ENCODE measurements at places on chromosomes 13 and 19.
A peak's percentile ranks its signal among the peaks of the same experiment; 100 is the strongest.

DNA sequence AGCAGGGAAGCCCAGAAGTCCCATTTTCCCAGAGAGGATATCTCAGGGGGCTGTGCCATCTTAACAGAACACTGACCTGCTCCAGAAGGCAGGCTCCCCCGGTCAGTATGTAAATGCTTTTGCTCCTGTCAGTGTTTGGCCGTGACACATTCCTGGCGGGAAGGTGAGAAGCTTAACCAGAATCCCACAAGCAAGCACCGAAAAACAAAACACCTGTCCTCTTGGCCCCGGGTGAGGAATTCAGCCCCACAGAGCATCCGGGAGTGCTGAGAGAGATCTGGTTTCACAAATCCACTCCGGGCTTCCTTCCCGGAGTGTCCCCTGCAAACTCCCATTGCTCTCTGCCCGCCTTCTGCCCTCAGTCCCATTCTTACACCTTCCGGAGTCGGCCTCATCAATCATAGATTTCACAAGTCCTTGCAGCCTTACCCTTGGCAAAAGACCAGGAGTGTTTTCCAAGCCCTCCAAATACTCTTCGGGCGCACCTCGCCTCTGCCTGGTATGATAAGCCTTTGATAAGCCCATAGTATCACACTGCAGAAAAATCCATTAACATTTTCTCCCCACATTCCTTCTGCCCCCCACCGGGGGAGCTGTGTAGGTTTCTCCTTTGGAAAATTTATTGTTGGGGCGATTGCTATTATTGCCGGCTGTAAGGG is 12.2 kb downstream of the TPM4 start:
- no peak for DNase-seq

DNA sequence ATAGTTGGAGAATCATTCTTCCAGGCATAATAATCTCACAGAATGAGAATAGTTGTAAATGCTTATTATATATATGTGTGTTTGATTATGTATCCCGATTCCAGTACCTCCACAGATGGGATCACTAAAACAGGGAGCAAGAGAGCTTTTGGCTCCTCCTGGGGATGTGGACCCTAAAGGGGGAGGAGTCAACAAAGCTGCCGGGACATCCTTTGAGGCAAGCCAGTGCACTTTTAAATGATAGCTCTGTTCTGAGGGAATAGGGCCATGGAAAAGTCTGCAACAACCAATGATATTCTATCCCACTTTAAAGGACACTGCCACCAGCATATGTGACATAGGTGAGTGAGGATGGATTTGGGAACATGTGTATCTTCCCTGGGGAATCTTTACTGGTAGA is 40.8 kb downstream of the SLITRK5 start:
- no peak for DNase-seq

DNA sequence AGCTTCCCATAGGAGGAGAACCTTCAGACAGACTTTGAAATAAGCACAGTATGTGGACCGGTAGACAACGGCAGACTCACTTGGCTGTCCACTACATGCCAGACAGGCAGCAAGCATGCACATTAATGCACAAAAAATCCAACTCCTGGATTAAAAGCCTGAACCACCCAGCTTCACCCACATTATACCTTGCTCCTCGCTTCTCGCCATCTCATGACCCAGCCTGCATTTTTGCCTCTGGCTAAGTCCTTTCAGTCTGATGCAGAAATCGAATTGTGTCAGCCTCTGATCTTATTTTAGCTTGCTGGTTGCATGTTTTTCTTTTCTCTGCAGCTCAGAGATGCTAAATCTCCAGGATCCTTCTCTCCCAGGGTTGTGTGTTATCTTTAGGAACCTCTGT is 358.7 kb downstream of the RFC3 start:
- no peak for DNase-seq

DNA sequence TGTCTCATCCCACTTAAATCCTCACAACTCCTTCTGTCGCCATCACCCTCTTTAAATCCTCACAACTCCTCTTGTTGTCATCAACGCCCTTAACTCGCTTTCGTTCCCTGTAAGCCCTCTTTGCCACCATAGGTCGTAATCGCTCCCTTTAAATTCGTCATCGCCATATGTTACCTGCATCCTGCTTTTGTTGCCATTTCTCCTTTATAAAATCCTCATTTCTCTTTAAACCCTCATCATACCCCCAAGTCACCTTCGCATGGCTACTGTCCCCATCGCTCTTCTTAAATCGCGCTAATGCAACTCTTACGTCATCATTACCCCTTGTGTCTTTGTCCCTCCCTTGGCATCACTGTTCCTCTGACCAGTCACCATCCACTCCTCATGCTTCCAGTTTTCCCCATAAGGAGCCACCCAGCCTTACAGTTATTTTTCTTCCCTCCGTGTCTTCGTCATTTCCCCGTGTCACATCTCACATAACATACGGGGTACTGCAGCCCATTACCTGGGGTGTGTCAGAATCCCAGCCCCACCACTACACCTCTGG is 539 bp downstream of the PLD3 start:
- DNase-seq = peak; percentile 10

DNA sequence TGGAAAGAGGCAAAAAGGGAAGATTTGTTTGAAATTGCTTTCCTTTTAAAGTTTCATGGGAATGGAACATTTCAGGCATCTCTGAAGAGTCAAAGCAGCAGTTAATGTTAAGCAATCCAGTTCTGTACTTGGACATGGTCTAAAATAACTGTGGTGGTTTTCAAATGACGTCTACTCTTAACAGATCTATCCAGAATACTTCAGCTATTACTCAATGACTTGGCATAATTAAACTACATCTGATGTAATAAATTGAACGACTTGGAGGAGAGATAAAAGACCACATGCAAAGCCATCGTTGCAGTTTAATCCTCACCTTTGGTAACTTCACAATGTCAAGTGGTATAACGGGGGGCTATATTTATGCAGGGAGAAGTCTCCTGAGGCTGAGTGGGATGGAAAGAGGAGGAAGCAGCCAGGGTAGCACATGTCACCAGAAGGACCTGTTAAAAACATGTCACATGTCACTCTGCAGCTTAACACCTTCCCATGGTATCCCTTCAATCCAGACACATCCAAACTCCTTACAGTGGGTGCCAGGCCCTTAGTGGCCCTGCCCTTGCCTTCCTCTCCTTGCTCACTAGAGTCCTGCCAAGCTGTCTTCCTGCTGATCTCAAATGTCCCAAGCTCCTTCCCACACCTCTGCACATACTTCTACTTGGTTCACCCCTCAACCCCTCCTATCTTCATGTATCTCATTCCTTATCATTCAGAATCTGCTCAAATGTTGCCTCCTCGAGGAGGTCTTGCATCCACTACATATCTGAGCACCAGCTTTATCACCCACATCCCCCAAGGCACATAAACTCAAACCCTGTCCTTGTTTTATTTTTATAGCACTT is 327.8 kb downstream of the SUCLA2 start:
- DNase-seq = no peak

GRCh38 chr19:7705387-7706187 is 3.7 kb upstream of the FCER2 start:
- peak; percentile 81 for DNase-seq

DNA sequence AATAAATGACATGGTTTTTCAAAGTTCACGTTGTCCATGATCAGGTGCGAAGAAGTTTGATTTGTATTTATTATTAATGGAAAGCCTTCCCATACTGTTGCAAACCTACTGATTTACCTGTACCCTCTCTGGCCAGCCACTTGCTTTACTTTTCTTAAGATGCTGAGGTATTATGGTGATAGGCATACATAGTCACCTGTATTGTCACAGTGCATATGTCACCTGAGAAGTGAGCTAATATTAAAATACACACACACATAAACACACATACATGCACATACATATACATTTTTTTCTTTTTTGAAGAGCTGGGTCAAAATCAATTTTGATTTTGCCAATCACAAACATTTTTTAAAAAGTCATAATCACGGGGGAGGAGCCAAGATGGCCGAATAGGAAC is 72.1 kb downstream of the RNASEH2B start:
- DNase-seq = no peak

- no peak for DNase-seq
These were observed 5.5 kb upstream of the KCTD4 start for GRCh38 chr13:45206340-45206739.

DNA sequence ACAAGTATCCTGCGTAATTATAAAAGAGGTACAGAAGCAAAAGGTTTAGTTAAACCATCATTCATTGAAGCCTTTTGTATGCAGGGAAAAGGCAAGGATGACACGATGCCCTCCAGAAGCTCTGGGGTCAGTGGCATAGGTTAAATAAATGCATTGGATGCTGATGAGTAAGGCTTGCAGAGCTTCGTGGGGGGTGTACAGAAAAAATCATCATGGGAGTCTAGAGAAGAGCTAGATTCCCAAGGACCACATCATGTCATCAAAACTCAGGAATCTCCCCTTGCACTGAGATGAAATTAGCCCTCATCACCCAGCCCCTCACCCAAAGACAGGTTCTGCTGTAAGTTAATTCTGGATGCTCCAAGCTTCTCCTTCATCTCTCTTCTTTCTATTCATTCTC is 8.3 kb downstream of the FPR1 start:
- DNase-seq = no peak

DNA sequence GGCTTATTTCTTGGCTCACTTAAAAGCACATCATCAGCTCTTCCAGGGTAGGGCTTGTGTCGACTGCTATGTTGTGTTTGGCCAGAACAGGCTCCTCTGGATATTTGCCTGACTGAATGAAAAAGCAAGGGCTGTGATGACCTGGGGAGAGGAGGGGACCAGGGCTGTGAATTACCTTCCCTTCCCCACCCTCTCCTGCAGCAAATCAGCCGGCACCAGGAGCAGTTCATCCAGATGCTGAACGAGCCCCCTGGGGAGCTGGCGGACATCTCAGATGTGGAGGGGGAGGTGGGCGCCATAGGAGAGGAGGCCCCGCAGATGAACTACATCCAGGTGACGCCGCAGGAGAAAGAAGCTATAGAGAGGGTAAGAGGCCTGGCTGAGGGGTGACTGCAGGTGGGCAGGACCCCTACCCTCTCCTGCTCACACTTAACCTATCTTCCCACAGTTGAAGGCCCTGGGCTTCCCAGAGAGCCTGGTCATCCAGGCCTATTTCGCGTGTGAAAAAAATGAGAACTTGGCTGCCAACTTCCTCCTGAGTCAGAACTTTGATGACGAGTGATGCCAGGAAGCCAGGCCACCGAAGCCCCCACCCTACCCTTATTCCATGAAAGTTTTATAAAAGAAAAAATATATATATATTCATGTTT is 4.4 kb downstream of the GADD45GIP1 start:
- DNase-seq = no peak

All from CD4-positive, alpha-beta T cell treated with Interleukin-12 subunit alpha and Interleukin-12 subunit beta, for 1 hour (primary cell).